ENCODE measurements at places on chromosomes 4 and X. TPM values are rescaled to one million over a fixed set of nuclear protein-coding genes. Genes with fewer than 3 reads are reported as not detected.

OTUD6A gene
- not detected for total RNA-seq

NWD2 gene
- total RNA-seq = not detected

HERC5 gene
- total RNA-seq = 2.0 TPM

SHISA3 gene
- total RNA-seq = 0.65 TPM

CPZ gene
- 0.10 TPM for total RNA-seq

PAK3 gene
- total RNA-seq = 0.29 TPM
